ENCODE measurements at places on chromosomes 12 and 14.
A peak's percentile ranks its signal among the peaks of the same experiment; 100 is the strongest.

GRCh38 chr14:96627386-96627785 is 125.2 kb downstream of the PAPOLA start:
- DNase-seq = no peak

- DNase-seq = peak; percentile 63
Observed at GRCh38 chr12:6039894-6040601, 84.4 kb downstream of the VWF start.

- DNase-seq = no peak
Observed at GRCh38 chr12:14756334-14757143, 46.7 kb downstream of the WBP11 start.

GRCh38 chr12:124646385-124647230 is 79.2 kb upstream of the NCOR2 start:
- no peak for DNase-seq

DNA sequence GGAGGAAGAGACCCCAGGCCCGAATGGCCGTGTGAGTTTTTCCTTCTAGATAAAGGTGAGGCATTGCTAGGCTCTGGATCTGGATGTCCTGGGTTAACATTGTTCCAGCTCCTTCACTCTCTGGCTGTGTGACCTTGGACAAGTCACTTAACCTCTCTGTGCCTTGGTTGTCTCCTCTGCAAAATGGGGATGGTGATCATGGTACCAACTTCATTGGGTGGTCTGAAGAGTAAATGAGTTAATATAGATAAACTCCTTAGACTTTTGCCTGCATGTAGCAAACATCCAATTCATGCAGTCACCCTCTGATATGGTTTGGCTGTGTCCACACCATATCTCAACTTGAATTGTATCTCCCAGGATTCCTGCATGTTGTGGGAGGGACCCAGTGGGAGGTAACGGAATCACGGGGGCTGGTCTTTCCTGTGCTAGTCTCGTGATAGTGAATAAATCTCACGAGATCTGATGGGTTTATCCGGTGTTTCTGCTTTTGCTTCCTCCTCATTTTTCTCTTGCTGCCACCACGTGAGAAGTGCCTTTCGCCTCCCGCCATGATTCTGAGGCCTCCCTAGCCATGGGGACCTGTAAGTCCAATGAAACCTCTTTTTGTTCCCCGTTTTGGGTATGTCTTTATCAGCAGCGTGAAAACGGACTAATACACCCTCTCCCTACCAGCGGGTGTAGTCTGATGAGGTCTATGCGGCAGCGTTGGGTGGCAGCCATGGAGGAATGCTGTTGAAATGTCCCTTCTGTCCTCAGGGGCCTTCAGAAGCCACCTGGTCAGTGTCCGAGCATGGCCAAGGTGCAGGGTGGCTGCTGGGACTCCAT is 256.1 kb downstream of the GLT1D1 start:
- no peak for DNase-seq

- no peak for DNase-seq
Observed at GRCh38 chr12:110349096-110349495, 54.4 kb downstream of the ANAPC7 start.

- no peak for DNase-seq
Observed at GRCh38 chr14:95119336-95119735, 38.0 kb downstream of the DICER1 start.

GRCh38 chr12:49428793-49429192 is 61.5 kb downstream of the SPATS2 start:
- DNase-seq = no peak

Measured in T1000 (cell line).